Fibroblast of mammary gland (primary cell): ENCODE measurements at places on chromosomes 11 and 22.
A peak's percentile ranks its signal among the peaks of the same experiment; 100 is the strongest.

GRCh38 chr11:74677131-74677530 is 54.1 kb downstream of the CHRDL2 start:
- DNase-seq, result peak; percentile 40

GRCh38 chr11:19173004-19173689 is 28.6 kb downstream of the CSRP3 start:
- DNase-seq, result no peak

DNA sequence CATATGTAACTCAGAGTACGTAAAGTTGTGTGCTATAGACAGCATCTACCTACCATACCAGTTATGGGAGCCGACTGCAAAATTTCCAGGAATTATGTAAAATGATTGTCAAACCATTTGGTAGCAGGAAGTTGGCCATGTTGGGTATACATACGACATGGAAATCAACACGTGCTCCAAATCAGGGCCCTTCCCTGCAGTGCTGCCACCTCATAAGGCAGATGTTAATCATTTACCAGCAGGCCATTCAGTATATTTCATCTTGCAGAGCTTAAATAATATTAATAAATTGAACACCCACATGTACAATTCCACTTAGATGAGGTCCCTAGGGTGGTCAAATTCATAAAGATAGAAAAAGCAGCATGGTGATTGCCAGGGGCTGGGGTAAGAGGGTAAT is 9.8 kb downstream of the MS4A18 start:
- DNase-seq, result no peak

GRCh38 chr11:1916132-1916985 is 3.1 kb upstream of the TNNT3 start:
- DNase-seq, result no peak

DNA sequence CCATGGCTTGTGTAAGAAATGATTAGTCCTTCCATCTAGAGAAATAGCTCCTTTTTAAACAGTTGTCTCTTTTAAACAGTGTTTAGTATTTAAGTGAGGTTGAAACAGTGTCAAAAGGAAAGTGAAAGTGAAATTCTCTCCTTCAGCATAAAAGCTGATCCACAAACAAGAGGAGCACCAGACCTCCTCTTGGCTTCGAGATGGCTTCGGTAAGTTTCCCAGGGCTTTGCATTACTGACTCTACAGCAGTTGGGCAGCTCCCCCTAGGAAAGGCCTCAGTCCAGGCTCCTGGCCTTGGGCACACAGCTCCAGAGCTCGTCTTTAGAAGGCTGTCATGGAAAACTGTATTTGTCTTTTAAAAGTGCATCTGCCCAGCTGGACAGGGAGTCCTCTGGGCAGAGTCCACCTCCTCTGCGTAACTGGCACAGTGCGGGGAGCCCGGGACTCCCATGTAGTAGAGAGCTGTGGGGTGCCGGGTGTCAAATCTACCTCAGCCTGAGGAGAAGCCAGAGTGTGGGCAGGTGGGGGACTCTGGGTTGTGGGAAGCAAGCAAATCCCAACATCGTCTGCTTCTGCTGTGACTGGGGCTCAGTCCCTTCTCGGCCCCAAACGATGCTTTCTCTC is at the start of gene PLAAT4:
TSS of gene PLAAT4 (plus strand) at position 140 of the 624 bp plus-strand sequence. CDS start at position 201, 61 bp downstream.
- peak; percentile 64 for DNase-seq

DNA sequence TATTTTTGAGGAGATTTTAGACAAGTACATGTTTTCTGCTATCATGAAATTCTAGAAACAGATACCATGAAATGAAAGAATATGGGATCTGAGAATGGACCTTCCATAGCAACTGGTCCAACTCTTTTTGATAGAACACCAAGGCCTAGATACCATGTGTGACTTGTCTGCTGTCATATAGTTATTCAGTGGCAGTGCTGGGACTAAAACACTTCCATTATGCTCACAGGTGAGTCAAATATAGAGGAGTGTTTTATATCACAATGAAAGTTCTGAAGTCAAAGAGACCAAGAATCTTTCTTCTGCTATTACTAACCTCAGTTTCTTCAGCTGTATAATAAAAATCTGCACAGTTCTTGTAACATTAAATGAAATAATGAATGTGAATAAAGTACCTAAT is 276.9 kb downstream of the DCDC1 start:
- no peak for DNase-seq

- DNase-seq, result no peak
Observed at GRCh38 chr11:91688672-91689071, 535.9 kb upstream of the FAT3 start.

- peak; percentile 62 for DNase-seq
Observed at GRCh38 chr11:129620237-129621104, 195.2 kb upstream of the TMEM45B start.

GRCh38 chr11:115081972-115082371 is 403.6 kb downstream of the NXPE2 start:
- DNase-seq, result no peak

GRCh38 chr11:75428989-75429640 is 3.9 kb downstream of the KLHL35 start:
- no peak for DNase-seq

DNA sequence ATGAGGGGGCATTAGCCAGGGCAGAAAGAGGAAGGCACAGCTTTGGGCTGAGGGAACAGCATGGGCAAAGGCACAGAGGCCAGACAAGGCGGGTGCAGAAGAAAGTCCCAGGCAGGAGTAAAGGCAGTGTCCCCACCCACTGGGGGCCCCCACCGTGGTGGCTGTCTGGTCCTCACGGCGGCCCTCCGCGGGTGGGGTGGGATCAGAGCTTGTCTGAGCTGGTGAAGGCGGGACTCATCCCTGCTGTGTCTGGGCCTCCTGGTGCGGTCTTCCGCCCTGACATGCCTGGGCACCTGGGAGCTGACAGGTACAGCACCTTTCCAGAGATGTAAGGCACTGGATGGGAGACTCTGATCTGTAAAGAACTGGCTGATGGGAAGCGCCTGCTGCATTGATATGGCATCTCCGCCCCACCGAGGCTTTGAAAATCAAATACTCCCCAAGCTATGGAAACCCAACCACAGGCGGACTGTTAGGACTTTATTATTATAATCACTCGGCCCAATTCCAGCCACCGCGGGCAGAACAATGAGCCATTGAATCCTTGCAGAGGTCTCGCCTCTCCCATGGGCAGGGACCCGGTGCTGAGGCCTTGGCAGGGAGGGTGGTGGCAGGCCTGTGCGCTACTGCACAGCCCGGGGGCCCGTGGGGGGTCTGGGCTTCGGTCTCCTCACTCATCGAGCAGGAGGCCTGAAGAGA is 14.2 kb upstream of the GNB1L start:
- no peak for DNase-seq

- DNase-seq, result no peak
Observed at GRCh38 chr11:93843906-93844305, 6.5 kb downstream of the VSTM5 start.

DNA sequence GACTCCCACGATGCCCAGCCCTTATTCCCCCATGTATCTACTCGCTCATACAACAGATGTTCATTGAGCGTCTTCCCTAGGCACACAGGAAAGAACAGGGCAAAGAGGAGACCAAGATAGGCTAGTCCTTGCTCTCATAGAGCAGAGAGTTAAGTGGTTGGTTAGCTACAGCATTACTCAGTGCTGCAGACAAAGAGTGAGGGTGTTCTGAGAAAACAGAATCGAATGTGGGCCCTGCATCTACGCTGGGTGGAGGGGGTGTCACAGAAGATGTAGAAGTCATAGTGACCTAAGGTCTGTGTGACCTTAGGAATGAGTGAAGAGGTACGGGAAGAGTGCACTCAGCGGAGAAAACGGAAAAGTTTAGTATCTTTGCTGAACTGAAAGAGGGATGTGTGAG is 12.3 kb downstream of the PSMD13 start:
- no peak for DNase-seq

DNA sequence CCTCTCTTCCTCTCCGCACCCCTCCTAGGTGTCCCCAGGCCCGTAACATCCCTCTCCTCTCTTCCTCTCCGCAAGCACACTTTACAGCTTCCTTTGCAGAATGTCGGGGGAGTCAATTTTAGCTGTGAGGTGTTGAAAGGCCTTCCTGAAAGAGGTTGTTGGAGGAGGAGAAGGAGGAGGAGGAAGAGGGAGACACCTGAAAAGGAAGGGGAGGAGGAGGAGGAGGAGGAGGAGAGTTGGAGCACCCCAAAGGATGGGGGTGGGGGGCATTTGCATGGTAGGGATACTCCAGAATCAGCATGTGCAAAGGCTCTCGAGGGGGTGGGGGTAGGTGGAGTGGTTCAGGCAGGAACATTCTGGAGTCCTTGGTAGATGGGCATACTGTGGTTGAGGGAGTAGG is 1045.1 kb downstream of the TBC1D22A start:
- DNase-seq, result no peak
